CD4-positive, alpha-beta T cell treated with Interleukin-6 at 100 ng/mL for 8 hours (primary cell): ENCODE measurements at places on chromosomes 1 and 21.

DNA sequence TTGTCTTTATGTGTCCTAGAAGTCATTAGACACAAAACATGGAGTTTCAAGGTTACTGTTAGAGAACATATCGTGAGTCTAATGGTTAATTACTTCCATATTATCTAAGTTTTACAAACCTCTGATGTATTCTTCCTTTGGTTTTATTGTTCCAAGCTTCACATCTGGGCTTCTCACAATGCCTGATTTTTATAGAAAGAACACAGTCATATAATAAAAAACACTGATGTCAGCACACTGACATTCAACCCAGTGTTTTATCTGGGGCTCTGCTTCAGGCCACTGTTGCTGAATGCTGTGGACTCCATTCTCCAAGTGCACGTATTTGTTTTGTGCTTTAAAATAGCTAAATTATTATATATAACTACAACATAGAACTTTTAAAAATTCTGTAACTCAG is 232.9 kb downstream of the SMYD3 start:
- no peak for DNase-seq

- no peak for DNase-seq
These were observed 44.2 kb downstream of the MTF2 start for GRCh38 chr1:93123201-93123783.

DNA sequence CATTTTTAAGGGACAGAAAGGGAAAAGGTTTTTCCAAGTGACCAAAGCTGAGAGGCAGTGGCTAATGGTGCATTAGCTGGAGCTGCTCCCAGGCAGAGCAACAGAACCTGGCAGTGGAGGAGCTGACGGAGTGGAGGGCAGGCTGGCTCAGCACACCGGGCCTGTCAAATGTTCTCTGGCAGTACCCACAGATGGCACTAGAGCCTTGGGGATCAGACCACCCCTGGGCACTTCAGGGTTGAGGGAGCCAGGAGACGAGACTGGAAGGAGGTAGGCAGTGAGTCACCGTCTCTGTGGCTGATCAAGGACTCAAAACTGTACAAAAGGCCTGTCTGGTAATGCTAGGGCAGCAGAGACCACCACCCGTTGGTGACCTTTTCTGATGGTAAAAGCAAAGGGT is 121.7 kb upstream of the KIAA0040 start:
- no peak for DNase-seq

DNA sequence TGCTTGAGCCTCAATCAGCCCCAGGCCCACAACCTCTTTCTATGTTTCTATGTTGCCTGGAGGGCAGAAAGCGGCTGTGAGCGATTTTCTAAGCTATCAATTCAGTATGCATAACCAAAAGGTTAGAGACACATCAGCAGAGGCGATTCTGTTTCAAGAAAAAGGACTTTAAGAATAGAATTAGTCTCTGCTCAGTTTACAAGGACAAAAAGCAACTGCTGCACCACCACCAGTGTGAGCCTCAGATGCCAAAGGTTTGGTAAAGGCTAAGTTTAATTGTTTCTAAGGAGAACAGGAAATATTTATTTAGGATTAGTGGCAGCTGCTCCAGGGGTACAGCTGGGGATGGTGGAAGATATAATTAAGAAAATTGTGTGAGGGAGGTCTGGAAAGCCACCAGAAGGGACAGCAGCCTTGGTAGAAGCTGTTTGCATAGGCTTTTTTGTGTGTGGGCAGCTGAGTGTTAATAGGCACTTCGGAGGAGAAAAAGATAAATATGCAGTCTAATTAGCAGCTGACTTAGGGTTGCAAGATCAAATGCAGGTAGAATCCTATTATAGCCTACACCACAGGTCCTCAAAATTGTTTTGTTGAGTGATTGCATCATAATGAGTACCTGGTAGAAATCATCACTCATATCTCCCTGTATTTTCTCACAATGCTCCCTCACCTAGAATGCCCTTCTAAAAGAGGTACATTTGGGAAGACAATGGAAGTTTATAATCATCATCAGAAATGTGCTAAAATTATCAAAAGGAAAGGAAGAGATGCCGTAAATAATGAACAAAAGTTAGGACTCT is 35.8 kb downstream of the ZC3H11B start:
- no peak for DNase-seq

GRCh38 chr1:182029002-182029378 is 32.5 kb downstream of the ZNF648 start:
- DNase-seq, result no peak

- no peak for DNase-seq
These were observed 52.2 kb downstream of the EPB41 start for GRCh38 chr1:28966617-28967016.

DNA sequence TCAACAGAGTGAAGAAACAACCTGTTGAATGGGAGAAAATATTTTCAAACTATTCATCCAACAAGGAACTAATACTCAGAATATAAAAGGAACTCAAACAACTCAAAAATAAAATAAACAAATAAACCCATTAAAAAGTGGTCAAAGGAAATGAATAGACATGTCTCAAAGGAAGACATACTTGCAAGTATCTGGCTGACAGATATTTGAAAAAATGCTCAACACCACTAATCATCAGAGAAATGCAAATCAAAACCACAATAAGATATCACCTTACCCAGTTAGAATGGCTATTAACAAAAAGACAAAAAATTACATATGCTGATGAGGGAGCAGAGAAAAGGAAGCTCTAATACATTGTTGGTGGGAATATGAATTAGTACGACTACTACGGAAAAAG is 38.2 kb downstream of the TNFSF4 start:
- DNase-seq, result no peak

DNA sequence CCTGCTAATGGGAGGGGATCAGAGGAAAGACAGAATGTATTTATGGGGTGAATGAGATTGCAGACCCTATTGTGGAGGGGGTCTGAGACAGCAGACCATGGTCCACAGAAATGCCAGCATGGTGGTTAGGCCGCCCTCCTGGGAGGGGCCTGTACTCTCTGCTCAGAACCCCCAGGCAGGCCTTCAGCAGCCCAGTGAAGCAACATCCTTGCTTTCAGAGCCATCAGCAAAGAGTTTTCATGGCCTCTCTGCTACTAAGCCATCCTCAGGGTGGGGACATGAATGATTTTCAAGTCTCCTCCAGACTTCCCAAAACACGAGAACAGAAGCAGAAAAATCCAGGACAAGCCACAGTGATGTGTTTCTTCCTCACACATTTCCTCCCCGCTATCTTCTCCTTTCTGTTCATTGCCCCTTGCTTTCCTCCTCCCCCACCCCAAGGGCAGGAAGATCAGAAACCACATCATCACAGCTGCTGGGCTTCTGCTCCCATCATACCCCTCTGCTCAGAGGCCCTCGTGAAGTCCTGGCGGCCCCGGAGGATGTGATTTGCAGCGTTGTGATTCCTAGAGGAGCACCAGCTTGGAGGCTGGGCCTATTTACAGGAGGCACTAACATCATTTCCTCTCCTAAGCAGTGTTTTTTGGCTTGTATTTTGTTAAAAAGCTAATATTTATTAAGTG is 48.0 kb downstream of the ABCA4 start:
- no peak for DNase-seq

DNA sequence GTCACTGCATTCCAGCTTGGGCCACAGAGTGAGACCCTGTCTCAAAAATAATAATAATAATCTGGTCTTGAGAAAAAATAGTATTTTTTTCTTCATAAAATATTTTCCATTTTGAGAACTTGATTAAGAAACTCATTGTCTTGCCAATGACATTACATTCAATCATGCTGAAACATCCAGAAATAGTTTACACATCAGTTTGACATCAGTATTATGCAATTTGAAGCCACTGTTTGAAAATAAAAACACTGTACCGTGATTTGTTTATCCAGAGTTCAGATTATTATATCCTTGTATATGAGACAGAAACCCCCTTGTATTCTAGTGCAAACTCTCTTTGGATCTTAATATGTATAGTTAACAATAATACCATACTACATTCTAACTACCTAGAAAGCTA is 6.9 kb downstream of the FMO2 start:
- DNase-seq, result no peak

GRCh38 chr1:165152109-165152508 is 204.4 kb downstream of the LMX1A start:
- DNase-seq, result no peak

- DNase-seq, result no peak
These were observed 228.2 kb upstream of the PROX1 start for GRCh38 chr1:213759359-213760181.

GRCh38 chr1:64043288-64043687 is 160.1 kb upstream of the UBE2U start:
- DNase-seq, result no peak

- DNase-seq, result no peak
These were observed 25.8 kb upstream of the KCNE1 start for GRCh38 chr21:34537838-34538237.

GRCh38 chr1:200905411-200906052 is 10.8 kb downstream of the INAVA start:
- peak; percentile 63 for DNase-seq

DNA sequence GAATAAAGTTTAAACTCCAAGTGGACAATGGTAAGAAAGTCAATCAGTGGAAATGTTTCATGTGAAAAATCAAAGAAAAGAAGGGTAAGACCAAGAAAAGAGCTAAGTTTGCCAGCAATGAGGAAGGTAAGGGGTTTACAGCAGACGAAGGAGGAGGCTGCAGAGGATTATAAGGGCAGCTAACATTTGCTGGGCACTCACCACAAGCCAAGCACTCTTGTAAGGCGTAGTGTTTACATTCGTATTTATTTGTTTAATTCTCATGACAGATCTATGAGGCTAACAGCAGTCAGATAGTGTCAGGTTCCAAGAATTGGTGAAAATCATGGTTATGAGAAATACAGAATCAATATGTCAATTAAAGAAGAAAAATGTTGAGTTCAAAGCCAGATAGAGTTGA is 75.2 kb upstream of the NGF start:
- DNase-seq, result no peak

GRCh38 chr1:239630767-239631166 is 244.4 kb downstream of the CHRM3 start:
- DNase-seq, result no peak

GRCh38 chr21:36477001-36477400 is 2.9 kb downstream of the CLDN14 start:
- no peak for DNase-seq

DNA sequence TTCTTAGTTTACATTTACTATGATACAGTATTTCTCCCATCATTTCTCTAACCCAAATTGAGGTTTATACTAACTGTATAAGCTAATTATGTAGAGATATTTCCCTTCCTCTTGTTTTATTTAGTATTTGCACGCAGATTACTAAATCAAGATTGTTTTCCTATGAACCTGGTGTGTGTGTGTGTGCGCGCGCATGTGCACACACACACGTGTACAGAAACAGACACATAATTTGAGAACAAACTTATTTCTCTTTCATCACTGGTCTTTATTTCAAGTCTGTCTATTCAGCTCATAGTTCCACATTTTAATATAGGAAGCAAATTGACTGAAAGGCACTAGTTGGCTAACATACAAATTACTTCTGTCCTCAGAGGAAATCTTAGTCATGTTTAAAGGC is 19.7 kb upstream of the COL24A1 start:
- DNase-seq, result no peak

DNA sequence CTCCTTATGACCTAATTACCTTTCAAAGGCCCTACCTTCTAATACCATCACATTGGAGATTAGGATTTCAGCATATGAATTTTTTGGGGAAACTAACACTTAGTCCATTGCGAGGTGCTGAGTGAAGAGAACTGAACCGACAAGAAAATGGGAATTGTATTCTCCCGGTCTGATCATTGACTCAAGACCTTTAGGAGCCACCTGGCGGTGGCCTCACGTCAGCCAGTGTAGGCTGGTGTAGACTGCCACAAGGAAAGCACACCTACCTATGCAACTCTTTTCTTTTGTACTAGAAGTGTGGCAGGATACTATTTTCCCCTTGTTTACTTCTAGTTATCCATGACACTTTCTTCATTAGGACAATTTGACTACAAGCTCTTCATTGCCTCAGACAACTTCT is 333.5 kb upstream of the B3GALT2 start:
- DNase-seq, result no peak

DNA sequence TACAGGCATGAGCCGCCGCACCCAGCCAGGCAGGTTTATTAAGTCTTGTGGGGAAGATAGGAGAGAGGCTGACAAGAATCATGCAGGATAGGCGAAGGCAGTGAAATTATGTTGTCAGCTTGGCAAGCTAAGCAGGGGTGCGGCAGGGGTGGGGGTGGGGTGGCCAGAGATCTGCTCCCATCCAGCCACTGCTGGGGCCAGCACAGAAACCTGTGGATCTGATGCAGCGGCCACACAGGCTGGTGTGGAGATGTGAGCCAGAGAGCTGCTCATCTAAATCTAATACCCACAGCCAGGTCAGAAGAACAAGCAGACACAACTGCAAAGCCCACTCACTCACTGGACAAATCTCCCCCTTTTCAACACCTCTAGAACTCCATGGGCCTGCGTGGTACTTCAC is 68.7 kb downstream of the KCTD3 start:
- DNase-seq, result no peak

GRCh38 chr1:165772739-165773138 is 4.1 kb upstream of the TMCO1 start:
- no peak for DNase-seq

- DNase-seq, result no peak
These were observed 211.1 kb downstream of the MRPL39 start for GRCh38 chr21:25396135-25396711.

DNA sequence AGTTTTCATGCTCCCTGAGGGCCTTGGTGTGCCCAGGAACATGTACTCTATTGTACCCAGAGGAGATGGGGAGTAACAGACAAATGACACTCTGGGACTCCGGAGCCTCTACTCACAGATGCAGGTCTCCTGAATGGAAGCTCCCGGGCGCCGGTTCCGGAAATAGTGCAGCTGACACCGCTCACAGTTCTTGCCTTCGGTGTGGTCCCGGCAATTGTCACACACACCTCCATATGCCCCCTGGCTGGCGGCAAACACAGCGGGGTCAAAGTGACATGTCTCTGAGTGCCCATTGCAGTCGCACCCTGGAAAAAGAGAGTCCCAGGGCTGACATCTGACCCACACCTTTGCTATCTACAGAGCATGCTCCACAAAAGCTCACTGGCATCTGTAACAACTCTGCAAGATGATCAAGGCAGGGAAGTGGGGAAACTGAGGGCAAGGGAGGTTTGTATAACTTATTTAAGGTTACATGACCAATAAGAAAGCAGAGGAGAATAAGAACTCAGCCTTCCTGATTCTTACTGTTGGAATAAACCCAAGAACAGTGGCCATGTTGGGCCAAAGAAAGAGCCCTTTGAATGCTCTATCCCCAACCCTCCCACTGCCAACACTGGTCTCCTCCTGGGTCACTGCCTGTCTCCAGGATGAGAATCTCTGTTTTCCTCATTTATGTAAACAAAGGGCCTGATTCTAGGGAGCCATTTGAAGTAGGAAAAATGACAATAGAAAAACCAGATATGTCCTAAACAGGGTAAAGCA is 22.4 kb downstream of the LAMB3 start:
- no peak for DNase-seq

GRCh38 chr1:201949491-201949890 is 3.1 kb upstream of the LMOD1 start:
- DNase-seq, result no peak

DNA sequence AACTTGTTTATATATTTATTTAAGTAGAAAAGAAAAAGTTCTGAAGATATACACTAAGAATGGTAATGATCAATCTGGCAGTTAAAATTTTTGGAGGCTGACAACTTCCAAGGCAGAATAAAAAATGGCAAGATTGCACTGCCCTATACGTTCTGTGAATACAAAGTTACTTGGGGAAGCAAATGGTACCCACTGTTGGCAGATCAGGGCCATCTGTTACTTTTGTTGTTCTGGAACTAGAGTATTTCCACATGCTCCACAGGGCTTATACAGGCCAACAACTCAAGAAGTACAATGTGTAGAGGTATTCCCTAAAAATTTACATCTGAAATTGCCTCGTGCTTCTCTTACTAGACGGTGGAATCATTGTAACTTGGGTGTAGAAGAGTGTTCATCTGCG is 53.2 kb downstream of the AHCTF1 start:
- no peak for DNase-seq

GRCh38 chr1:179663810-179664209 is 72.2 kb downstream of the TDRD5 start:
- no peak for DNase-seq
